D721Med (cell line): ENCODE measurements at places on chromosomes 3 and 15.
A peak's percentile ranks its signal among the peaks of the same experiment; 100 is the strongest.

DNA sequence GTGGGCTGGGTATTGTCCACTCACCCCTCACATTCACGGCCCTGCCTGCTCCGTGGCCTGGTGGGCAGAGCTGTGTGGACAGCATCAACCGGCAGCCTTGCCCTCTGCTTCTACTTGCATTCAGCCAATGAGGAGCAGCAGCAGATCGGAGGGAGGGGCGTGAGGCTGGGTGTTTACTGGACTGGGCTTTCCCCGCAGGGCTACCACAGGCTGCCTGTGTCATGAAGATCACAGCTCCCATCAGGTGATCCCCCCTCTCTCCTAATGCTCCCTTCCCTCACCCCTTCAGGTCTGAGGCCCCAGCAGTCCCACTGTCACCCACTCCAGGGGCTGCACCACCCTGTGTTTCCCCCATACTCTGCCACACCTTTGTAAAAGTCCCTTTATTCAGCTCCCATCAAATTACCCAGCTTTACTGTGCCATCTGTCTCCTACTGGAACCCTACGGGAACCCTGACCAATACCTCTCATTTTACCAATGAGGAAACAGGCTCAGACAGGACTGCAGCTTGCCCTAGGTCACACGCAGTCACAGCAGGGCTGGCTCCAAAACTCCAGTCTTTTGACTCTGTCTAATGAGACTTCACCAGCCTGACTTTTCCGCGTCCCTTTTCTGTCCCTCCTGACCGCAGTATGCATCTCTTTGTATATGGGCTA, 81.1 kb downstream of the MEGF11 start:
- no peak for DNase-seq

GRCh38 chr15:40357723-40358470, at the start of gene DISP2:
DISP2 (plus strand) TSS chr15:40358219; CDS start chr15:40358322, 103 bp downstream.
- peak; percentile 97 for DNase-seq

DNA sequence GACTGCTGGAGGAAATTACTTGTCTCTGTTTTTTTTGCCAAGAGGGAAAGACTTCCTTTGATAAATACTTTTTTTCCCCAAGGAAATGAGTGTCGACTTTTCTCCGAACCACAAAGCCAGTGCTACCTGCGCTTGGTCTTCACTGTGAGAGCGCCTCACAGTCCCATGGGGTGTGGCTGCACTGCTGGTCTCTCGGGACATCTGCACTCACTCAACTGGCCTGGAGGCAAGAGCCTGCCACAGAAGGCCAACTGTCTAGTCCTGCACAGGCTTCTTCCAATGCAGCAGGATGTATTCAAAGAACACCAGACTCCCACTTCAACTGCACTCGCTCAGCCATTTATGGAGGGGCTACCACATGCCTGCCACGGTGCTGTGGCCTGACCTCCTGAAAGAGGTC, 40.6 kb upstream of the CGNL1 start:
- no peak for DNase-seq

DNA sequence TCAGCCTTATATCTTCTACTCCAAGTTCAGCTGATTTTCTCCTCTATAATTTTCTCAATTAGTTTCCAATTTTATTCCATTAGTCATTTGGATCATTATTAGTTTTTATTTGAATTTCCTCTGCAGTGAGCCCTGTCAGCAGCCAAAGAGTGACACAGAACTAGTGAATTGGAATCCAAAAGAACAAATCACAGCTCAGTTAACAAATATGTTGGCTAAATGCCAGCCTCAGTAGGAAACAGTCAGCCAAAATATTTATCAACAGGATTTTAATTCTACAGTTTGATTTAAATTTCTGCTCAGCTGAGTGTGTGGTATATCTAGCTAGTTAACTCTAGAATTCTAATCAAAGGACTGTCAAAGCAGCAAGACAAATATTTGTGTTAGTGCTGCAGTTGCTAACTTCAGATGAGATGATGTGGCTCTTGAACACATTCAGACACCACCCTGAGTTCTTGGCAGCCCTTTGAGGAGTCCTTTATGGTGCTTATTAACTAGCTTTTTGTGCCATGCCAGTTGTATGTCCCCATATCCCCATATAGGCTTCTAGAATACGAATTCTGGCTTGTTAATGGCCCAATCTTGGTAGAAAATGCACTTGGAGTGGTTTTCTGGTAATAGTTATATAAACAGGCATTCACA, 194.5 kb downstream of the CPNE4 start:
- no peak for DNase-seq

DNA sequence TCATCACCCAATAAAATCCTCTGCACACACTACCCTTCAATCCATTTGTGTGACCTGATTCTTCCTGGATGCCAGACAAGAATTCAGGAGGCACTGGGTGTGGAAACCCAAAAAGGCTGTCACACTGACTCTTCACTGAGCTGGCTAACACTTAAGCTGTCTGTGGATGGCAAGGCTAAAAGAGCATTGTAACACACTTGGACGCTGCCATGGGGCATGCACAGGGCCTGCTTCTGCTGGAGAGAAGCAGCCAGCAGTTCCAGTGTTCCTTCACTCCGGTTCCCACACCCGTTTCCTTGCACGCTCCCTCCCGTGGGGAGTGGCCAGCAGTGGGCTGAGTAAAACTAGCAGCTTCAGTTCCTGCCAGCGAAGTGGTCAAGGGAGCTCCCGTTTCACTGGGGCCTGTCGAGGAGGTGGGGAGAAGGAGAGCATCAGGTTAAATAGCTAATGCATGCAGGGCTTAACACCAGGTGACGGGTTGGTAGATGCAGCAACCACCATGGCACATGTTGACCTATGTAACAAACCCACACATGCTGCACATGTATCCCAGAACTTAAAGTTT, 737.1 kb downstream of the FHIT start:
- DNase-seq = no peak

DNA sequence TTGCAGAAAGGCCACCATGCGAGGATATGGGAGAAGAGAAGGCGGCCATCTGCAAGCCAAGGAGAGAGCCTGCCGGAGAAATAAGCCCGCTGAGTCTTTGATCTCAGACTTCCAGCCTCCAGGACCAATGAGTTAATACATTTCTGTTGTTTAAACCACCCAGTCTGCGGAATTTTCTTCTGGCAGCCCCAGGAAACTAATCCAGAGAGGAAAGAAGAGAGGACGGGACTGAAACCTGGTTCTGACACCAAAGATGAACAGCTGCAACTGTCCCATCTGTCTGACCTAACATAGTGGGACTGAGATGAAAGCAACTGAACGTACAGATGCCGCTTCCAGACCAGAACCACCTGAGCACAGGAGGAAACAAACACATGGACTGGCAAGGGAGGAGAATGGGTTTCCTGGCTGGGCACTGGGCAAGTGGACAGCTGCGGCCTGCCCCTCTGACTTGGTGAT, 32.3 kb downstream of the VGLL4 start:
- no peak for DNase-seq

- no peak for DNase-seq
Measured at GRCh38 chr3:5112043-5112442, 10.0 kb upstream of the ARL8B start.

DNA sequence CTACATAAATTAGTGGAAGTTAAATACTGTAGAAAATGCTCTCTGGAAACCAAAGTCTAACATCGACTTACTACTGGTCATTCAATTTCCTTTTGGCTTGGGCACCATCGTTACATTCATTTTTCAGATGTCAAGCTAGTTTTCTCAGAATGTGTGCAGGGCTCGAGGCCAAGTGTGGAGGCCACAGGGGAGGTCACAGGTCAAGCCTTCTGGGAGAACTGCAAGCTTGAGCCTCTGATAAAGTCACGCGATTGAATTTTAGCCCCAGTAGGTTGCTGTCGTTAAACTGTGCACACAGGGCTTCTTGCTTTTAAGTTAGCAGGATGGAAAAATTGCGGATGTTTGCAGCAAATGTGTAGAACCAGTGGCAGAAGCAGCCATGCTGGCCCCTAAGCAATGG, 182.2 kb downstream of the APBA2 start:
- no peak for DNase-seq

GRCh38 chr3:167084545-167084944, 295.6 kb downstream of the ZBBX start:
- DNase-seq = no peak

- no peak for DNase-seq
Measured at GRCh38 chr15:74558706-74559105, 17.7 kb downstream of the ARID3B start.

- no peak for DNase-seq
Measured at GRCh38 chr3:169363318-169364265, 299.9 kb downstream of the MECOM start.

- DNase-seq = no peak
Measured at GRCh38 chr15:80556694-80557367, 138.3 kb upstream of the ABHD17C start.
